ENCODE measurements at places on chromosomes 3 and 15.

DNA sequence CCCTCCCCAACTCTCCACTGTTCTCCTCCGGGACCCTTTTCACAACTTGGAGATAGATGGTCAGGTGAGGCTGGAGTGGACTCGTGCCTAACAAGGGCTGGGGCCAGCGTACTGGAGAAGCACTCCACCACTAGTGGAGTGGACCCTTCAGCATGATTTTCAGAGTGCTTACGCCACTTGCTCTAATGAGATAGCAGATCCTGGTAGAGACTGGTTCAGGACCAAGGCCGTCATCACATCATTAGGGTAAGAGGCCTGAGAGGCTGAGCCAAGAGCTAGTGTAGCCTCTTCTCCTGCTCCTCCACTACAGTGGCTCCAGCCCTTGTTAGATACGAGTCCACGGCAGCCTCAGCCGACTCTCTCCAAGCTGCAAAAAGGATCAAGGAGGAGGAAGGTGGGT is 66.9 kb upstream of the NTRK3 start:
- no peak for DNase-seq

DNA sequence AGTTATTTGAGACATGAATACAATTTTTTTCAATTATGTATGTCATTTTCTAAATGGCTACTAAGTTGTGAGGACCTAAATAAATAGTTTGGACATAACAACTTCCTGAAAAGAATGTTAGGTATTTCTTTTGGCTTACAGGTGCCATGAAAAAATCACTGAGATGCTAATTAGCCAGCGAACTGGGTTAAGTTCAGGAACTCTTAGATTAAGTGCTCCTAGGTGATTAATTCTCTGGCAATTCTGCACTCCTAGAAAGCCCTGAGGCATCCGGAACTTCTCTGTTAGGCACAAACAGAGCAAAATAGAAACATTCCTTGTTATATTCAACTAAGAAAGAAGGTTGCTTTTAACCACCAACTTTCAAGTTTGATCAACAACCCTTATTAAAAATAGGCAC is 192.3 kb downstream of the STAG1 start:
- no peak for DNase-seq

- DNase-seq: no peak
These were observed 83.0 kb downstream of the AAGAB start for GRCh38 chr15:67171471-67171870.

DNA sequence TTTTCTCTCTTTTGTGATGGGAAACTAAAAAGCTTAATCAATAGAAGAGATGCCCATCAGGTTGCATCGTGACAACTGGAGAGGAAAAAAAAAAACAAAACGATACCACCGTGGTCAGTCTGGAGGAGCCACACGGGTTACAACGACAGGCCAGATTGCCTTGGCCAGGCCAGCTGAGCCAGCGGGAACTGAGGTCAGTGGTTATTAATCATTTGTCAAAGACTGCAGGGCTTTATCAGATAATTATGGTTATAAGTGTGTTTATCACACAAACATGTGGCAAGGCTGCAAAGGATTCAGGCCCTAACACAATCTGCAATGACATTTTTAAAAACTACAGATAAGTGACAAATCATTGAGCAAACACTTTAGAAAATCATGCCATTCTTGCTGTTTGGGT is 135.0 kb upstream of the FAM3D start:
- no peak for DNase-seq

GRCh38 chr3:149706905-149707304 is 45.4 kb downstream of the COMMD2 start:
- DNase-seq: no peak

- DNase-seq: no peak
These were observed 6.0 kb downstream of the GATM start for GRCh38 chr15:45372041-45372995.

GRCh38 chr3:115218859-115219258 is 71.8 kb upstream of the ZBTB20 start:
- DNase-seq: no peak

DNA sequence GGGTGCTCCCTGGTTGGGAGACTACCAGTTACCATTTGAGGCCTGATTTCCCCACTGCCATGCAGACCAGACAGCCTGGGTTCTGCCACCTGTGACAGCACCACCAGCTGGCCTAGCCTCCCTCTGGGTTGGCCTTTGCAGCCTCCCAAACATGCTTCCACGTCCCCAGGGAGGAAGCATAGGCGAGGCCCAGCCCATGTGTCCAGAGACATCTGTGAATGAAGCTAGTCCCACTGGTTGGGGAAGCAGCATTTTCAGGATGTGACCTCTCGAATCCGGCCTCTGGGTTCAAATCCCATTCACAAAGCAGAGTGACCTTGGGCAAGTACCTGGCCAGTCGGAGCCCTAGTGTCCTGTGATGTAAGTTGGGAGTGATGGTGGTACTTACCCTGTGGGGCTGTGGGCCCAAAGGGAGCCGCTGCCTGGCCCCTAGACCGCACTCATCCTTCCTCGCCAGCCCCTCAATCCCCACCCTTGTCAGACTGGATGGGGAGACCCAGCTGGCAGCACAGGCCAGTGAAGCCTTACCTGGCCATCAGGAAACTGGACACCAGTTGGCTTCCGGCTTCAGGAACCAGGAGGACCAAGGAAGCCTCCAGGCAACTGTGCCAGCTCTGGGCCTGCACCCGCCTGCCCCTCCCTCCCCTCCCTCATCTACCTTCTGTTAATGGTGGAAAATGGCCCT is 6.0 kb downstream of the KLF15 start:
- DNase-seq: no peak

GRCh38 chr15:101479342-101479845 is 10.1 kb downstream of the PCSK6 start:
- DNase-seq: no peak

GRCh38 chr3:194046995-194047645 is 88.8 kb upstream of the HES1 start:
- no peak for DNase-seq

- no peak for DNase-seq
These were observed 29.8 kb downstream of the PLA1A start for GRCh38 chr3:119627461-119627860.

- DNase-seq: no peak
These were observed 127.0 kb downstream of the CHSY1 start for GRCh38 chr15:101124731-101125451.

DNA sequence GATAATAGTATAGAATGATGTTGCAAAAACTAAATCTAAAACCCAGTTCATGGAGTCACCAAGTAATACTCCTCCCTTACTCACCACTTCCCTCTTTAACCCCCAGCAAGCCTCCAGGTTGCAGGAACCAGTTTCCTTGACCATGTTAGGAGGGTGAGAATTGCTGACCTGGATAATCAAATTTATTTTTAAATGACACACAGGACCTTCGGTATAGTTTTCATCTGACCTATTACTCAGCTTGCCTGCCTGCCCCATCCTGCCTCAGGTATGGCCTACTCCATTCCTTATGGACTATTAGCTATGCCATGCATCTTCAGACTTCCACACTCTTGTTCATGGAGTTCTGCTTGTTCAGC is 883 bp downstream of the RTP4 start:
- DNase-seq: no peak

DNA sequence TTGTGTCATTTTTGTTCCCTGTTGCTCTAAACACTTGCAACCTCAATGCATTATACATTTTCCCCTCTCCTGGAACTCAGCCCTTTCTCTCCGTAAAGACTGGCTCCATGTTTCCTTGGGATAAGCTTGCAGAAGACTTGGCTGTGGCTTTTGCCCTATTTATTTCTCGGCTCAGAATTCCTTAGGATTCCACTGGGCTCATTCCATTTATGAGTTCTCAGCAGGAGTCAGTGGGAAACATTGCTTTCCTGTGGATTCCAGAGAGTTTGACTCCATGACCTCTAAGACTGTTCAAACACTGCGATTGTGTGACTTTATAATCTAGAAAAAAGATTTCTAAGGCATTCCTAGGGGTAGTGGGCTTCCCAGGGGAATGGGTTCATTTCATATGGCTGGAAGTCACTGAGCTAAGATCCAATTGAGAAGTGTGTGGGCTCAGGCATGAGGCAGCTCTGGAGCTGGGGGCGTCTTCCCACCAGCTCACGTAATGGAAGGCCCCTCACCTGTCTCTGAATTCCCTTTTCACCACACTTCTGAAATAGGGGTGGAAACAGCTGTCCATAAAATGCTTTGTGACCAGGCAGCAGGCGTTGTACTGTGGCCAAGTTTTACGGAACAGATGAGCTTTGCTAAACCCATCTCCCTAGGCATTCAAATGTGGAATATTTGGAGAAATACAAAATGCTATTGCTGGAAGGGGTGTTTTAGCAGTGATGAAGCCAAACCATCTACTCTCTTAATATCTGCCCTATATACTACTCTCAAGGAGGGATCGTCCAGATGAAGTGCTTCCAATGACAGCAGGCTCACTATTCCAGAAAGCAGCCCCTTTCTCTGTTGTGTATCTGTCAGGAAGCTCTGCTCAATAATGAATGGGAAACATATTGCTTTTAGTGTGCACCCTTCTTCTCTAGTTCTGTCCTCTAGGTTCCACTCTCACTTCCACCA is 91.8 kb upstream of the BCL6 start:
- no peak for DNase-seq

DNA sequence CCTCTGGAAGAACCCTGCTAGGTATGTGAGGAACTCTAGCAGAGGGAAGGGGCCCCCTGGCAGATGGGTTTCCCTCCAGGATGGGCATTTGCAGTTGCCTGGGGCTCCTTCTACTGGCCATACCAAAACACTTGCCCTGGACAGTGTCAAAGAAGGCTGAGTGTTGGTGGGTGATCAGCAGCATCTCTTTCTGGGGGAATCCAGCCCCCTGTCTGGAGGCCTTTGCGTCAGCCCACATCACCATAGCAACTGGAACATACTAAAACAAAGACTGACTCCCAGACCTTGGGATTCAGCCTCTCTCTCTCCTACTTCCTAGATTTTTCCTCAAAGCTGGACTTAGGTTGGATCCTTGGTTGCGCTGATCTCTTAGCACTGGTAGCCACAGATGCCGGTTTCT is 8.1 kb downstream of the CEMIP start:
- no peak for DNase-seq

DNA sequence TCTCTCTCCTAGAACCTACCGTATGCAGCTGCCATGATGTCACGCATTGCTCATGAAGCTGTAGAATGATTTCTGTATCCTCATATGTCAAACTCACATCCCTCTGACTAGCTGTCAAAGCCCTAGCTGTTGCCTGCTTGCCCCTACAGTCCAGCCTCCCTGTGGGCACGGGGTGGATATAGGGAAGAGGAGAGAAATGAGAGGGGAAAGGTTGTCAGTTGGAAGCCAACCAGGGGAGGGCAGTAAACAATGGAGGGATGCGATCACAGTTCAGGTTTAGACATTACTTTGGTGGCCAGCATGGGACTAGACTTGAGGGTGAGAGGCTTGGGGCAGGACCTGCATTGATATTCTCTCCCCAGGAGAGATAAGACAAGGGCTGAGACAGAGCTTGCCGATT is 1.7 kb upstream of the HDGFL3 start:
- no peak for DNase-seq

GRCh38 chr3:182965861-182966366 is 14.4 kb downstream of the DCUN1D1 start:
- DNase-seq: no peak

- no peak for DNase-seq
These were observed 56.2 kb upstream of the LPP start for GRCh38 chr3:188097791-188098190.

GRCh38 chr3:126300001-126300760 is 57.0 kb downstream of the KLF15 start:
- DNase-seq: no peak

DNA sequence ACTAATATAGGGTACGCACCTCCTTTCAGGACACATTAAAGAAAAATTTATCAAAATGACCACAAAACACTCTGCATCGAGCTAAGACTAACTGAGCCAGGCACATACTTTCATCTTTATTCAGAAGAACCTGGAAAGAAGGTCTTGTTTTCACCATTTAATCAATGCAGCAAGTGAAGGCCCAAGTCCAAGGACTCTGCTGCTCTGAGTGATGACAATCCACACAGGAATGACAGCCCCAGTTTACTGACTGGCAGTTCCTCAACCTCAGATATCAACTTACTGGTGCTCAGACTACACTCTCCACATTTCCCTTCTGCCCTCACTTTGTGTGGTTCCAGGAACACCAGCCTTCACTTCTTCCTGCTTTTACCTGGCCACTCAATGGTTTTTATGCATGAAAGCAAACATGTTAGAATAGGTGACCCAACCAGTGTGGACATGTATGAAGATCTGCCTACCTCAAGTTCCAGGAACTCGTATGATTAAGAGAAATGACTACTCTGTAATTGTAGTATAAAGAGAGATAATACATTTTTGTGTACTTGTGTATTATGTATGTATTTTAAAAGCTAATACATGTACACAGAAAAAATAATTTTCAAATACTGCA is 29.1 kb upstream of the RASA2 start:
- DNase-seq: no peak

DNA sequence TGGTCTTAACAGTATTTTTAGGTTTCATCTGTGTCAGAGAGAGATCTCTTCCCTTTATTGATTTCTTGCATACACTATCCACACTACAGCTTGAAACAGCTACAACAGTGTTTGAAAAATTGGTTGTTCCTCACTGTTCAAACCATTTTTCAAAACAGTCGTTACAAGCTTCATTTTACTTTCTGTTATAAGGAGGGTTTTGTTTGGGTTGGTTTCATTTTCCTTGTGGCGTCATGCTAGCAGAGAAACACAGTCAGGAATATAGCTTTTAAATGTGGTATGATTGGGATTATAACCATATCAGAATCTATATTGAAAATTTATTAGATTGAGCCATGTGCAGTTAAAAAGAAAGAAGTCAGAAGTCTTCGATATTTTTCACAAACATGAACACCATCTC is 400.6 kb downstream of the ZBTB20 start:
- no peak for DNase-seq

DNA sequence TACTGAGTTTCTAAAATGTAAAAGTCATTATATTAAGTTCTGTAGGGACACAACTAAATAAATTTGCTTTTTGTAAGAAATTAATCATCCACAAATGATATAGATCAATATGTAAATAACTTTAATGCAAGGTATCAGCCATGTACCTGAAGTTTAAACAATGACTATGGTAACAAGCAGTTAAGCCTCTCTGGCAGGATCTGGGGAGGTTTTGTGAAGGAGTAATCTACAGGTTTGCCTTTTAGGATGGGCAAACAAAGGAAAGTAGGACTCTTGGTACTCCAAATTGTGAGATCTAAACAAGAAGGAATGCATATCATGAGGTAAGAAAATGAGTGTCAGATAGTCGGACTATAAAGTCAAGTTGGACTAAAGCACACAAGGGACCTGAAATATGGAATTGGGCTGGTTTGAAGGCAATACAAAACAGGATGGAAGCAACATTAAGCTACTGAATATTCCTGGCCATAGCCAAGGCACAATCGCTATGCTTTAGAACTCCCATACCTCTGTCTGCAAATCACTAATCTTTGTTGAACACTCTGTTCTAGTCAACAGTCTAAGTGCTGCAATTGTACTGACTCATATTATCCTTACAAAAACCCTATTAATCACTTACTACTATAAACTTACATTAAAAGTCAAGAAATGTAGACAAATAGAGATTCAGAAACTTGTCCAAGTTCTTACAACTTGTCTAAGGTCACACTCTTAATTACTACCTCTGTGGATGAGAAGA is 412.8 kb downstream of the DIPK2A start:
- DNase-seq: no peak

GRCh38 chr15:28892789-28893610 is 7.2 kb downstream of the APBA2 start:
- no peak for DNase-seq
